Amniotic stem cell (primary cell): ENCODE measurements at places on chromosomes 1 and 21.

DNA sequence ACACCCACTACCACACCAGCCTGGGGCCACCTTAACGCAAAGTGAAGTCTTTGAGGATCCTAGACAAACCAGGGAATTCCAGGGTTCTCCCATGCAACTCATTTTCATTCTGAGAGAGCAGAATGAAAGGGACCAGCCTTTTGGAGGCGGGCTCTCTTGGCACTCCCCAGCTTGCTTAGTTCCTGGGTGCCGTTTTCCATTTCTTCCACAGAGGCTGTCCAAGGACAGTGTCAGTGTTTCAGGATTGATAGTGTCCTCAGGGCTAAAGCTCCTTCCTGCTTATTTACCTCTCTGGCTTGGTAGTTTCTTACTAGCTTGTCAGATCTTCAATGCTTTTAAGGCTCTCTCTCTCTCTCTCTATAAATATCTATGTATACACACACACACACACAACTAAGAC lies 30.1 kb upstream of the GNG4 start:
- no peak for DNase-seq

DNA sequence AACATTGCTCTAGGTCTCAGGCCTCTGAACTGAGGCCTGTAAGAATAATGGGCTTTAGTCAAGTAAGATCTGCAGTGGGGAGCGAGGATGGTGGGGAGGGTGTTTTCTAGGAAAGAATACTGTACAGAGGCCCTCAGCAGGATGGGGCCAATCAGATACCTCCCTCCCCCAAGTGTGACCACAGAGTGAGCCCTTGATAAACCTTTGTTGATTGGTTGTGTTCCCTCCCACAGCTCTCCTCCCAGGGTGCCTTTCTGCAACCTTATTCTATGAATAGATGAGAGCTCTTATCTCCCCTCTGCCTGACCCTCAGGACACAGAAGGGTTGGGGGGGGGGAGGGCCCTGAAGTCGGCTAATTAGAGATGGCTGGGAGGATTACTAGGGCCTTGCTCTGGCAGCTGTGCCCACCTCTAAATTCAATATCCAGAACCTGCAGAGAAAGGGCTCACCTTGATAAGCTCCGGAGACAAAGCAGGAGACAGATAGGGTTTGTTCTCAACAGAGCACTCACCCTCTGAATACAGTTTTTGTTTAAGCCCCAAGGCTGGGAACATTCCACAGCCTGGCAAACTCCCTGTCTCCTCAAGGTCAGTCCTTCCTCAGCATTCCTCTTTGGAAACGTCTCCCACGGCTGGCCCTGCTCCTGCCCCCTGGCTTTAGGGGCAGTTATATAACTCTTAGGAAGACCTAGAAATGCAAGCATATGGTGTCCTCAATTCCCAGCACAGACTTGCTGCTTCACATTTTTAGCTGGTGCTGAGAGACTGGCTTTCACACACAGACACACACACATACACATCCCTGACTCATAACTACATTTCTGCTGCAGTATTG lies 42.9 kb downstream of the ATP1A1 start:
- no peak for DNase-seq

DNA sequence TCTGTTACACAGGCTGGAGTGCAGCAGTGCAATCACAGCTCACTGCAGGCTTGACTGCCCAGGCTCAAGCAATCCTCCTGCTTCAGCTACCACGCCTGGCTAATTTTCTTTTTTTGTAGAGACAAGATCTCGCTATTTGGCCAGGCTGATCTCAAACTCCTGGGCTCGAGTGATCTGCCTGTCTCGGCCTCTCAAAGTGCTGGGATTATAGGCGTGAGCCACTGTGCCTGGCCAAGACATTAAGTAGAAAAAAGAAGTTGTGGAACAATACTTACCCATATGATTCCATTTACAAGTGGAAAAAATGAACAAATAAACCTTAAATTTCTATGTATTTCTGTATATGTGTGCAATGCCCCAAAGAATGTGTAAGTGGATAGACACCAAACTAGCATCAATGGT lies 30.3 kb upstream of the ID3 start:
- DNase-seq, result no peak

DNA sequence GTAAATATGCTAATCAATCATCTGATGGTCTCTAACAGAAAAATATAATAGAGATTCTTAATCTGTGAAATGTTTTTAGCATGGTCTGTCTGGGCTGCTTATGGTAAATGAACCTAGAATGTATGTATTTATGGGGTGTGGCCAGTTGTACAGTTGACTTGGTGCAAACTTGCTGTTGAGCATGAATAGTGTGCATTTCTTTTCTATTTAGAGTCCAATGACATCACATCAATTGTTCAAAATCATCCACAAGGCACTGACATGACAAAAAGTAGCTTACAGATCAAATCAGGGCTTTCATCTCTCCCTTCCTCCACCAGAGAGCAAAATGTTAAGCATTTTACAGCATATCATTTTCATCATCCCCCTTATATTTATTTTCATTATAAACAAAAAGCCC lies 1010.3 kb downstream of the KCNT2 start:
- DNase-seq, result no peak

GRCh38 chr1:114446198-114446597 lies 64.8 kb downstream of the TRIM33 start:
- DNase-seq, result no peak
